ENCODE measurements at places on chromosomes 12 and 14. TPM values are rescaled to one million over a fixed set of nuclear protein-coding genes. Genes with fewer than 3 reads are reported as not detected.

DNA sequence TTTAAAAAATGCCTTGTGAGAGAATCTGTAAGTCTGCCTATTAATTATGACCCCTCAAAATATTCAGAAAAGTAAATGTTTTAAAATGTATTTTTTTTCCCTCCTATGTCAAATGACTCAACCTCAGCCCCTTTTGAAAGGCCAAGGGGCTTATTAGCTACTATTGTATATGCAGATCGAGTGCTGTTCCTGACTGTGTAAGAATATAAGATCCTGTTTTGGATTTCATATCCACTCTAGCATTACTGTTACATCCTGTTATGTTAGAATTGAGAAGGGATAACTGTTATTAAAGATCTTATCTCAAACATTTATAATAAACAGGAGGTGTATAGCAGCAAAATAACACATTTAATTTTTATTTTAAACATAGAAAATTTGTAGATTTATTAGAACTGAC lies 46.6 kb upstream of the TPH2 start:
- no peak for DNase-seq

GRCh38 chr14:106372870-106373652 lies 846.7 kb downstream of the TMEM121 start:
- DNase-seq: peak; percentile 46

- DNase-seq: peak; percentile 94
These were observed 51.6 kb downstream of the PLEKHG3 start for GRCh38 chr14:64755781-64756221.

DNA sequence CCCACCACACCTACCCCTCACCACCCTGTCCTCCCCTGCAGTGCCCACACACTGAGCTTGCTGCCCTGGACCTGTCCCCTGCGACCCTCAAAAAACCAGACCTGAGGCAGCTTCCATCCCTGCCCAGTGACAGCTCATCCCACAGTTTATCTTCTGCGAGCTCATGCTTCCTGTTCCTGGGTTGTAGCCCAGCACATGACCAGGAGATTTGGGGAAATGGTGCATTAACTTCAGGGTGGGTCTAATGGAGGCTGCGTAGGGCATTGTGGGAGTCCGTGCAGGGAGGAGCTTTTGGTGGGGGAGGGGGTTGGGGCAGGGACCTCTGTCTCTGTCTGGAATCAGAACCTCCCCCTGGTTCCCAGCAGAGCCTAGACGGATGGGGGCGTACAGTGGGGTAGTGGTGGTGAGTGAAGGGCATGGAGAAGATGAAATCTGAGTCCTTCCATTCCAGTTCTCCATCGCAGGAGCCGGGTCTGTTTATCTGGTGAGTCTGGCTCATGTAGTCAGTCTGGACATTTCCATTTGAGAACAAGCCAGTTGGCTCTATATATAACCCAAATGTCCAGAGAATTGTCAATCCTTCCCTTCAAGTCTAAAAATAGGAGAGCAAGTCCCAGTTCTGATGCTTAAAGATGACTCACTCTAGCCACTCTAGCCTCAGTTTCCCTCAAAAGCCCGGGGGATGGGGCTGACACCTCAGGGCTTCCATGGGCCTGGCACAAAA lies 270.9 kb downstream of the CACNA1C start:
- DNase-seq: no peak

DNA sequence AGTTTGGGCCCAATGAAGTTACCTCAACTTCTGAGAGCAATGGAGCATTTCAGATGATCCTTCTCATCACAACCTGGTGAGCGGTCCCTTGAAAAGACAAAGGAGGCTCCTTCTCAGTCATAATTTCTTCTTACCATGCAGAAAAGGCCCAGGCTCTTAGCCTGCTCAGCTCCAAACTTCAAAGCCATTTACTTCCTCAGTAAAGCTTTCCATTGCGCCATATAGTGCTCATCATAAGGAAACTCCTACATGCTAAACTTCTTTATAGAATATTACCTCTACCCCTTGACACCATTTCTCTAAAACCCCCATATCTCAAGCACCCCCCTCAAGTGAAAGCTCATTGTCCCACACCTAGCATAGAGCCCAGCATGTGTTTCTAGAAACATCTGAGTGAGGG lies 127.1 kb downstream of the GTF2A1 start:
- no peak for DNase-seq

Gene KLRC3
- polyA plus RNA-seq: not detected

Gene MGST1
- 290 TPM for polyA plus RNA-seq

Measured in small intestine (tissue), 16 donors.